ENCODE measurements at places on chromosomes 6 and 20.

GRCh38 chr6:91167846-91168245 lies 581.0 kb upstream of the MAP3K7 start:
- no peak for DNase-seq

DNA sequence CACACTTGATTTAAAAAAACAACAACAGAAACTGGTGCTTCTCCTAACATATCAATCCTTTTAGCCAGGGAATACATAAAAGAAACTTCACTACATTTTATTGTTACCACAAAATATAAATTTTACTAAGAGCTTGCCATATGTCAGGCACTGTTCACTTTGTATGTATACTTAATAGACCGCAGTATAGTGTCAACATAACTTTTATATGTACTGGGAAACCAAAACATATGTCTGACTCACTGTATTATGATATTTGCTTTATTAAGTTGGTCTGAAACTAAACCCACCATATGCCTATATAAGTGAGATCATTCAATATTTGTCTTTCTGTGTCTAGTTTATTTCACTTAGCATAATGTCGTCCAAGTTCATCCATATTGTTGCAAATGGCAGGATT lies 108.4 kb downstream of the KLHL32 start:
- no peak for DNase-seq

DNA sequence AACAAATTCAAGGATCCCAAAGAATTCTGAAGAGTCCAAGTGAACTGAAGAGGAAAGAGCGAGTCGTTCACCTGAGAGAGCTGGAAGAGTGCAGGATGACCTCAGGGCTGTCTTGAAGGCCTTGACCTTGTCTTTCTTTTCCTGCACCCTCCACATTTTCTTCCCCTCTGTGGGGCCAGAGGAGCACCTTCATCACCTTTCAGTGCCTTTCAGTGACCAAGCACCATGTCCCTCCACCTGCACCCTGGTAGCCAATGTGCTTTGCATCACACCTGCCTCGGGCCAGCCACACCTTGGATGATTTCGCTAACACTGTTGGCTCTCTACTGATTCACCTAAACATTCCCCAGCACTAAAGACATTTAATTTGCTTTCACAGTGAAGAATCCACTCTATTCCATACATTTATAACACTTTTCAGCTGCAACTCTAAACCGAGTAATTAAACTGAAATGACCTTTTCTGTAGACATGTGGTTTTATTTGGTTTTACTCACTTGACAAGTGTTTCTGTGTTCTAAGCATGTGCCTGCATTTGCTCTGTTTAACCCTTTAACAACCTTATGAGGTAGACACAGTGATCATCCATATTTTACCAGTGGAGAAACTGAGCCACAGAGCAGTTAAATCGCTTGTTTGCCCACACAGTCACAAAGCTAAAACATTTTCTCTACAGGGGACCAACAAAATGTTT lies 121.3 kb upstream of the CST7 start:
- DNase-seq: no peak

DNA sequence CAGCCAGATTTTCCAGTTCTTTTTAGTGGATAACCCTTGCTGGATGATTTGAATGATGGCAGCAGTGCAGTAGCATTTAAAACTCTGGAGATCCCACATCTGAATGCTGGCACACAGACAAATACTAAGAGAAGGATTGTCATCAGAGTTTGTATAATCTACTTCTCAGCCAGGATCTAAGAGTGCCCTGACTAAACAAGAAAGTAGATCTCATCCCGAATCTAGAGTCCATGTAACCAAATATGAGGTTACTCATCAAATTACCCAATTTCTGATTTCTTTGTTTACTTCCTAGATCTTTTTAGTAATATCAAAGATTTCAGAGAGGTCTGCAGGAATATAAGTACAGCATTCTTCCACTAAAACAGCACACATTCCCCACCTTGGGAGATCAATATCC lies 7.8 kb downstream of the TMC2 start:
- no peak for DNase-seq

DNA sequence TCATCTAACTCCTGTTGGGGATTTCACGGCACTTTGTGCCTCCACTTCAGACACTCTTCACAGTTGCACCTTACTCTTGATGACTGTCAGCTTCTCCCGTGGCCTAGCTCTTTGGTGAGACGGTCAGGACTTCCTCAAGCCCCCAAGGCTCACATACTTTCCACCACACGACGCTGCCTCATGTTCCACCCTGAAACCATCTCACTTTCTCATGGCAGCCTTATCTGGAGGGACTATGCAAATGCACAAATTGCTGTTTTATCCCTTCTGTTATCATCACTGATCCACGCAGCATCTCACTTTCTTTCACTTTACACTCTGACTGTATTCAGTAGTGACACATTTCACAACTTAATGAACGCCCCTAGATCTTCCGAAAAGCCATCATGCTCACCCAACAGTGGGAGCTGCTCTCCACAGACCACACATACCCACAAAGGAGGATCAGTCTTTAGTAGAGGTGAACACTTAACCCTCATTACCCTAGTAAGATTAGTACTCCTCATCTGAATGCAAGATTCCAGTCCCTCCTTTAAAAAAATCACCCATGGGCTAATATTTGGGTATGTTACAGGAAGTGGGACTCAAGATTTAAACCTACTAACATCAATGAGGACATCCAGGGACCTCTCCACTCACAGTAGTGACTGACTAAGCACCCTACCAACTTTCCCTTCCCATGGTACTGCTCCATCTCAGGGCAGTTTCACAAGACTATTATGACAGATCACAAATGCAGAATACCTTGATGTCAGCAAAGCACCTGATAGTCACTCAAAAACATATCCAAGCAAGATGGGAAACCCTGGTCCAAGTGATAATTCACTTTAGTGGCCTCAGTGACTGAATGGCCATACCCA lies 35.4 kb downstream of the FYN start:
- DNase-seq: no peak

DNA sequence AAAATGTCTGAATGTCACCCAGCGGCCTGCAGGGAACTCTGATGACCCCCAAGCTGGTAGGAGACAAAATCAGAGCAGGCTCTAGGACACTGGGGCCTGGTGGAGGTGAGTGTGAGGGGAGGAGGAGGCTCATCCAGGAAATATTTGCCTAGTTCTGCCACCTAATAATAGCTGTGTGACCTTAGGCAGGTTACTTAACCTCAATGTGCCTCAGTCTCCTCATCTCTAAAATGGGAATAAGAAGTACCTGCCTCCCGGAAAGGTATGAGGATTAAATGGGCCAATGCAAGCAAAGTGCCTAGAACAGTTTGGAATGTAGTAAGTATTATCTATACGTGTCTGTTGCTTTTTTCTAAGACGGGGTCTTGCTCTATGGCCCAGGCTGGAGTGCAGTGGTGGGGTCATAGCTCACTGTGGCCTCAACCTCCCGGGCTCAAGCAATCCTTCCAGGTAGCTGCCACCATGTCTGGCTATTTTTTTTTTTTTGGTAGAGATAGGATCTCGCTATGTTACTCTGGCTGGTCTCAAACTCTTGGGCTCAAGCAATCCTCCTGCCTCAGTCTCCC lies 60.4 kb downstream of the RAB44 start:
- DNase-seq: no peak

- DNase-seq: no peak
Measured at GRCh38 chr6:148213366-148213765, 129.3 kb upstream of the SASH1 start.

- no peak for DNase-seq
Measured at GRCh38 chr6:85612690-85613474, 19.2 kb upstream of the SNX14 start.

DNA sequence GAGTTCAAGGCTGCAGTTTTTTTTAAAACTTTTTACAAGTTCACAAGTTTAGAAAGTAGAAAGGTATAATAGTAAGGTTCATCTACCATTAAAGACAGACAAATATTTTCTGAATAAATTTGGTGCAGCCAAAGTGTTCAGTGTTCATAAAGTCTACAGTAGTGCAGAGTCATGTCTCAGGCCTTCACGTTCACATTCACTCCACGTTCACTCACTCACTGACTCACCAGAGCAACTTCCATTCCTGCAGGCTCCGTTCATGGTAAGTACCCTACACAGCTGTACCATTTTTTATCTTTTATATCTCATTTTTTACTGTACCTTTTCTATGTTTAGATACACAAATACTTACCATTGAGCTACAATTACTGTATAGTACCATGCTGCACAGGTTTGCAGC lies 67.6 kb downstream of the B4GALT5 start:
- DNase-seq: no peak

DNA sequence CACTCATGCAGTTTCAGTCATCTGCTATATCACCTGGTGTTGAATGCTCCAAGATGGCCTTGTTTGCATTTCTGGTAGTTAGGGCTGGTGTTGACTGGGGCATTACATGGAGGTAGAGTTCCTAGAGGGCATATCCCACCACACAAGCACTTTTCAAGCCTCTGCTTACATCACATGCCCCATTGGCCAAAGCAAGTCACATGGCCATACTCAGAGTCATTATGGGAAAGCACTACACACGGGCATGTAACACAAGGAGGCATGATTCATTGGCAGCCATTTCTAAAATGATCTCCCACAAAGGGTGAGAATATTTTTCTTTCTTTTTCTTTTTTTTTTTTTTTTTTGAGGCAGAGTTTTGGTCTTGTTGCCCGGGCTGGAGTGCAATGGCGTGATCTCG lies 73.2 kb downstream of the TRMT6 start:
- no peak for DNase-seq

- DNase-seq: no peak
Measured at GRCh38 chr6:145761584-145761983, 26.3 kb upstream of the EPM2A start.

DNA sequence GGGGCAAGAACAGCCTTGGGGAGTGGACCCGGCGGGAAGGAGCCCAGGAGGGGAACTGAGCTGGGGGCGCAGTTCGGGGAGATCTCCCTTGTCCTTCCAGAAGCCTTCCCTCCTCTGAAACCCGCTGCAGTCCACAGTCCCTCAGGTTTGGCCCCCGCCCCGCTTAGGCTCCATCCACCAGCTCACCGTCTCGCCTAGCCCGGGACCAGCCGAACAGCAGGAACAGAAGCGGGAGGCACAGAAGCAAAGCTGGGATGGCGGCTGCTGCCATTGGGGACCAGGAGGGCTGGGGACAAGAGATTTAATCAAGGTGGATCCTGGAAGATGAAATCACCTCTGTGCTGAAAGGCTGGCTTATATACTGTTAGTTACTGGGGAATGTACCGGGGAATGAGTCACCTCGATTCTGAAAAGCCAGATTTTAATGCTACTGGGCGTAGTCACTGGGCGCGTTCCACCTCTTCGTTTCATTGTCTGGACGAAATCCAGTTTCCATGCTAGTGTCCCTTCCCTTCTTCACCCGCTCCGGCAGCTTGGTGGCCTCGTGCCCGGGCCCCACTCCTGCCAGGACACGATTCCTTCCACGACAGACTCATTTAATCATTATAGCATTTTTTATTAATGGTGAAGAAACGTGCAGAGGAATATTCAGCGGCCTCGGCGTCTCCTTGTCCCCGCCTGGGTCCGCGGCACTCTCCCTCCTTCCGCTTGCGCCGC lies at the start of gene RAET1L:
RAET1L (minus strand) TSS at position 332 of the 717 bp plus-strand sequence; CDS start at position 271, 61 bp downstream.
- DNase-seq: no peak

- no peak for DNase-seq
Measured at GRCh38 chr6:143270026-143270425, 180.5 kb downstream of the ADAT2 start.

GRCh38 chr20:64108731-64109681 lies 1.6 kb upstream of the NPBWR2 start:
- DNase-seq: no peak

DNA sequence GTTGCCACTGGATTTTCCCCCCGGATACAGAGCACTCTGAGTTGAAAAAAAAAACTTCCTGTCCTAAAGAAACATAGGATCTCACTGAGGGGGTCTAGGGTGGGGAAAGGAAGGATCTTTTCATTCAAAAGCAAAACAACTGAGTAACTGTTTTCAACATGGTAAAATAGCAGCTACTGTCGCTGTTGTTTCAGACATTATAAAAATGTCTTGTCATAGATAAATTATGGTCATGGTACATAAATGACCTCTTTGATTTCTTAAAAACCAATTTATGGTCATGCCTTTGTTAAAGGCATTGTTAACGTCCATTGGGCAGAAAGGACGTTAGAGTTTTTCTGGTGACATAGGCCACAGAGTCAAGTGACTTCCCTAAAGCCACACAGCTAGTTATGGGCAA lies 180.4 kb upstream of the DTNBP1 start:
- DNase-seq: no peak

DNA sequence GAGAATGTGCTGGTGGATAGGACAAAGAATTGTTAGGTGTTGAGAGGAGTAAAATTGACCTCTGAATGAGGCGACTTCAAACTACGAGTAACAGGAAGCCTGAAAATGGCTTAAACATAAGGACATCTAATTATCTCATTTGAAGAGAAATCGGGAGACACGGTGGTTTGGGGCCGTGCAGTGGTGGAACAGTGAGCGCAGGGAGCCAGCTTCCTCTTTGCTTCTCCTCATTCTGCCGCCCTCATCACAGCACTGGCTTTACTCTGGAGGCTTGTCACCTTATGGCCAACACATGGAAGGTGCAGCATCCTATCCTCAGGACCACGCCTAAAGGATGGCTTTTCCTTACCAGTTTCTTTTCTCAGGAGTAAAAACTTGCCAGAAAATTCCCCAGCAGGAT lies 114.3 kb downstream of the B3GAT2 start:
- no peak for DNase-seq

- DNase-seq: no peak
Measured at GRCh38 chr6:36459501-36459900, 16.7 kb downstream of the KCTD20 start.
